Eye (tissue), 1 donor: ENCODE measurements at places on chromosomes 5 and 9.

GRCh38 chr5:95619096-95619495, 791 bp upstream of the GPR150 start:
- DNase-seq = no peak

- no peak for DNase-seq
Measured at GRCh38 chr9:36258996-36259533, 817 bp upstream of the GNE start.

GRCh38 chr9:124696101-124696500, 75.0 kb downstream of the NR6A1 start:
- no peak for DNase-seq

DNA sequence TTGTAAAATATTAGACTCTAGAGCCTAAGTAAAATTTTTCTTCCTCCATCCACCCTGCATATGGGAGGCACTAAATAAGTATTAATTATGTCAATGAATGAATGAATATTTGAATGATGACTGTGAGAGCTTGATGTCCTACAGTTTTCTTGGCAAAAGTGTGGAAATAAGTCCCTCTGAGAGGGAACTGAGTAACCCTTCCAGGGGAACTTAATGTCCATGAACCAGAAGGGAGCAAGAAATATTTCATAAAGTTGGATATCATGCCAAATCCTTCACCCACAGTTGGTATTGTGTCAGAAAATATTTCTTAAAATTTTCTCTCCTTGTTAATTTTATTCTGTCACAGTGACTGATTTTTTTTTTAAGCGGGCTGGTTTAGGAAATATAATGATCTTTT, 36.6 kb downstream of the NNT start:
- no peak for DNase-seq

DNA sequence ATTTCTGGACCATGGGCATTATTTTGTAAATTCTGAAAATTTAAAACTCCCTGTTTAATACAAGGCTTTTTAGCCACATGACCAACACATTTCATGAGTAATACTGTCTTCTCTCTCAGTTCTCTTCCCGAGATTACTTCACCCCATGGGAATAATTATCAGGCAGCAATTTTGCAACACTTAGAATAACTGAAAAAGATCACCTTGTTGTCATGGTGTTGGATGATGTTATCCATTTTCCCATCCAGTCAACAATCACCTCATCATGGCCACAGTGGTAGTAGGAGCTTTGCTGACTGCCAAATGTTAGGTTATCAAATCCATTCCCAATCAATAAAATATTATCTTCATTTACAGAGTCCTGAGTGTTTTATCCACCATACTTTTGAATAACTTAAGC, 354.9 kb upstream of the ISL1 start:
- DNase-seq = no peak

DNA sequence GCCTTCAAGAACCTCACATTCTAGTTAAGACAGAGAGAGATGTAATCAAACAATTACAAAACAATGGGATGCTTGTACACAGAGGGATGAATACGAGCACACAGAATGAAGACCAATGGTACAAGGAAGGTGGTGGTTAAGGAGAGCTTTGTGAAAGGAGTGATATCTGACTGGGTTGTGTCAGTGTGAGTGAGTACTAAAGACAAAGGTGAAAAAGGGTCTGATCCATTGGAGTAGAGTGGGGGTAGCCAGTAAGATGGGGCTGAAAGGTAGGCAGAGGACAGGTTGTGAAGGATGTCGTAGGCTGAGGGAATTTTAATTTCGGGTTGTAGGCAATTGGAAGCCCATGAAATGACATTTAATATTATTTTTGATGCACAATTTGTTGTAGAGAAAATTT, 9.9 kb downstream of the RBM18 start:
- no peak for DNase-seq

GRCh38 chr5:6702633-6703032, 10.6 kb upstream of the TENT4A start:
- no peak for DNase-seq

- DNase-seq = no peak
Measured at GRCh38 chr9:90916147-90916734, 114.6 kb downstream of the SYK start.

GRCh38 chr5:169651526-169651925, 14.5 kb downstream of the DOCK2 start:
- DNase-seq = no peak
